ENCODE measurements at places on chromosomes 5 and 9.

GRCh38 chr9:121289026-121289771, 21.2 kb downstream of the GSN start:
- DNase-seq = peak; percentile 75

DNA sequence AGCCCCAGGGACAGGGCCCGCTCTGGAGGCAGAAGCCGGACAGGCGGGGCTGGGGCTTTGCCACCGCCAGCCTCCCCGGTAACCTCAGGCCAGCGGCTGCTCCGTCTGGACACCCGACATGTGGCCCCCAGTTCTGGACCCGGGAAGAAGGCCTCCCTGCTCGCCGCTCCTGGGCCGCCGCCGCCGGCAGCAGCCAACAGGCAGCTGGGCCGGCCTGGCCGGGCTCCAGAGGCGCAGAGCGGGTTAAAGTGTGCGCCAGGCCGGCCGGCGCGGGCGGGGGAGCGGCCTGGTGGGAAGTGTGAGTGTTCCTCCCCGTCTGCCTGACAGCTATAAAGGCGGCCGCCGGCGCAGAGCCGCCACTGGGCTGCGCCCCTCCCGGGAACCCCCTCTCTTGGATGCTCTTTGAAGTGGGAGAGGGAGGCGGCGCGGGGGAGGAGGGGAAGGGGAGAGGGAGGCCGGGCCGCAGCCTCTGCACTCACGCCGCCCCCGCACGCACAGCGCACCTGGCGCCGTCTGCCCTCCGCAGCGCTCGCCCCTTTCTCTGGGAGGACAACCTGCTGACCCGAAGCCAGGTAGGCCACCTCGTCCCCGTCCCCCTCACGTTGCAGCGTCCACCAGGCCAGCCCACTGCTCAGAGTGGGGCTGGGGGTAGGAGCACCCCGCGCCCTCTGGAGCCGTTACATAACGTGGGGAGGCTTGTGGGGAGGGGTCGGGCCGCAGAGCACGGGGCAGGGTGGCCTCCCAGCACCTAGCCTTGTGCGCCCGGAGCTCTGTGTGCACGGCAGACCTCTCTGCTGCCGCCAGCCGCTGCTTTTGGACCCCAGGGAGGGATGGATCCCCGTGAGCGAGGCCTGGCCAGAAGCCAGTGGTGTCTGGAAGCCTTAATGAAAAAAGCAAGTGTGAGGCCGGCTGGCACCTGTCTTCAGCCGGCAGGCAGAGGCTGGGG, at the start of gene ADAMTSL2:
TSS of gene ADAMTSL2 (plus strand) at position 359 of the 946 bp plus-strand sequence. CDS start 2,009 bp downstream, outside the sequence.
- DNase-seq = peak; percentile 82

- no peak for DNase-seq
Measured at GRCh38 chr9:70083429-70083828, 39.8 kb downstream of the MAMDC2 start.

DNA sequence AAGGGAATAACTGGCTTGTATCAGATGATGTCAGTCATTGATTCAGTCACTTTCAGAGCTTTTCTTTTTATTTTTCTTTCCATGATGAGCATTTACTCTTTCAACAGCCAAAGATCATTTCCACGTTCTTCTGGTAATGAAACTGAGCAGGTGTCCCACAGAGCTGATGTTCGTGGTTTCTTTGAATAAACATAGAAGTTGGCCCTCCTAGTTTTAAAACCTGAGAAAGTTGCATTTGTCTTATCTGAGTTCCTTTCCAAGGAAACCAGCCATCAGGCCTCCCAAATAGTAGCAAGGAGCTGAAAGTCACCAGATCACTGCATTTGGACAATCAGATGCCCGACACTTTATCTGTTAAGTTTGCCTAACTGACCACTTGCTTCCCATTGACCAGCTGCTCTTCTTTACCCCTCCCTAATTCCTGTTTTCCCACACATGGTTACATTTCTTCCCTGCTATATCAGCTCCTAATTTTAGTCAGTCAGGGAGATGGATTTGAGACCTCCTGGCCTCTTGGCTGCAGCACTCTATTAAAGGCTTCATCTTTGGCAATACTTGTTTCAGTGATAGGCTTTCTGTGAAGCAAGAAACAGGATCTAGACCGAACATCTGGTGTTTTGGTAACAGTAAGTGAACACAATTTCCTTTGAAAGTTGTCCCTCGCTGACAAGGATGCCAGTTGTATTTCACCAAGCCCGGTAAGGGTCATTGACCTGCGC, 420.8 kb downstream of the CHSY3 start:
- DNase-seq = no peak

- DNase-seq = peak; percentile 85
Measured at GRCh38 chr5:143402553-143403333, 743 bp downstream of the NR3C1 start.

DNA sequence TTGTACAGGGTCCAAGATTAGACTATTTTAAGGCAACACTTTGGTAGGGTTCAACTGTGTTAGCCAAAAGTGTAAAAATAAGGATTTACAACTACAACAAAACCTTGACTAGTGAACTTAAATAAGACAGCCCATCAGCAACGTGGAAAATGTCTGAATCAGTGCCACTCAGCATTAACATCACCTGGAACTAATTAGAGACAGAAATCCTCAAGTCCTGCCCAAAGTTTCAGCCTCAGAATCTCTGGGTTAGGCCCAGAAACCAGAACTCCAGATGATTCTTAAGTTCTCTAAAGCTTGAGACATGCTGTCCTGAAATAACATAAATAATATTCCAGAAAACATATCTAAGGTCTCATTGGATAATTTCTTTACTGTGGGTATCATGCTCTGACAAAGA, 118.6 kb downstream of the SEMA6A start:
- no peak for DNase-seq

GRCh38 chr9:77841739-77842386, 189.7 kb downstream of the GNAQ start:
- DNase-seq = no peak

DNA sequence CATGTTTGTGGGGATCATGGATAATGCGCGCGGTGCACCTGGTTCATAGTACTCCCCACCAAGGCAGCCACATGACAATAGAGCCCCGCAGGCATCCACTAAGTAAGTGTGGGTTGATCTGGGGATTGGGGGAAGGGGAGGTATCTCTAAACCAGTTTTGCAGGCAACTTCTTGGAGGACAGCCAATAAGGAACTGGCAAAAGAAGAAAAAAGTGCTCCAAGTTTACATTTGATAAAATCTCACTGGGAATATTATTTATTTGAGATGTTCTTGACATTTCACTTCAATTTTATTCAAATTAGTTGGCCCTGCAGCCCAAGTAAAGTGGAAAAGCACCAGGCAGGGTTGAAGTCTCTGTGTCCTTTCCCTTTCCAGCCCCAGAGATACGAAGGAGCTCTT, 8.5 kb downstream of the FBP1 start:
- DNase-seq = no peak

GRCh38 chr5:175585567-175585966, 72.3 kb upstream of the HRH2 start:
- DNase-seq = no peak

- no peak for DNase-seq
Measured at GRCh38 chr5:39256477-39257235, 37.3 kb upstream of the FYB1 start.

GRCh38 chr5:174313615-174314014, 268.1 kb downstream of the NSG2 start:
- no peak for DNase-seq

DNA sequence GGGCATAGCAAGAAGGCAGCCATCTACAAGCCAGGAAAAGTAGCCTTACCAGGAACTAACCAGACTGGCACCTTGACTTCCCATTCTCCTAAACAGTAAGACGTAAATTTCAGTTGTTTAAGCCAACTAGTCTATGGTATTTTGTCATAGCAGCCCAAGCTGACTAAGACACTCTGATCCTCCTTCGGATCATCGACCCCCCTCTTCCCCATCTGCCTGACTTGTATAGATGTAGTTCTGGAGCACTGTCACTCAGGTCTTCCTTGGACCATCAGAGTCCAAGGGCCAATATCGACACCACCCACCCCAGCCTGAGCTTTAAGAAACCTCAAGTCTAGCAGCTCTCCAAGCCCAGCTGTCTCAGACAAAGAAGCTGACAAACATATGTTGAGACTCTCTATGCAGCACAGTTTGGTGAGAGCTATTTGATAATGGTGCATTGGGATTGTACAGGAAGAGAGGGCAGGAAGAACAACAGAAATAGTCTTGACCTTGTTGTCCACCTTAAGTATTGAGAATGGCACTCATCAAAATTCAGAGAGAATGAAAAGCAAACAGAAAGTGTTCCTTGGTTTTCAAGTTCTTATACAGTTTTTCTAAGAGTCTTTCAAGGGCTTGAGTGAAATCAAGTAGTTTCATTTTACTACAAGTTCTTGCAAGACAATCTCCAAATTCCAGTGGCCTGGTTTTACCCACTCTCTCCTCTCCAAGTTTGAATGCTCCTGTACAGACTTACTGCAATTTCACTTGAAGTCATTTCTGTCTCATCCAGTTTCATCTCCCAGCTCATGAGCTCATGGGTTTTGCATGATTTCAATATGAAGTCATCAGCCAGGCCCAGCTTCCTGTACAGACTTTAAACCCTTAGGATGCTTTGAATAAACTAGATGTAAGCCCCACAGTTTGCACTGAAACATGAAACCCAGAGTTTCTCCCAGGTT, 122.3 kb upstream of the RAI14 start:
- DNase-seq = no peak

DNA sequence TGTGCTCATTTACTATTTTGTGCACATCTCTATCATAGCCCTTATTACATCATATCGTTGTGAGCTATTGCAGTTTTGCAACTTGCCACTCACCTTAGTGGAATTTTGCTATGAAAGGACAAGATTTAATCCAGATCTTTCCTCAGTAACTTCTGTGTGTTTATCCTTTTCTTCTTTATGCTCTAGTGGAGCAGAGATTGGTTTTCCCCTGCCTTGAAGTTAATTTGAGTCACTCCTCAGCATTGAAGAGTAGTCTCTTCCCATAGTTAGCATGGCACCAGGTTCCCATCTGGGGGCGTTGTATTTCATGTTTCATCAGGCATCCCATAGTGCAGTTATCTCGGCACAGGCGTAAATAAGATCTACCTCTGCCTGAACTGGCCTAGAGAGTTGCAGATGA, 510.4 kb downstream of the PSAT1 start:
- DNase-seq = no peak

- no peak for DNase-seq
Measured at GRCh38 chr5:35182910-35183535, 47.3 kb downstream of the PRLR start.

GRCh38 chr9:75238311-75238976, 150.1 kb downstream of the OSTF1 start:
- DNase-seq = peak; percentile 28

DNA sequence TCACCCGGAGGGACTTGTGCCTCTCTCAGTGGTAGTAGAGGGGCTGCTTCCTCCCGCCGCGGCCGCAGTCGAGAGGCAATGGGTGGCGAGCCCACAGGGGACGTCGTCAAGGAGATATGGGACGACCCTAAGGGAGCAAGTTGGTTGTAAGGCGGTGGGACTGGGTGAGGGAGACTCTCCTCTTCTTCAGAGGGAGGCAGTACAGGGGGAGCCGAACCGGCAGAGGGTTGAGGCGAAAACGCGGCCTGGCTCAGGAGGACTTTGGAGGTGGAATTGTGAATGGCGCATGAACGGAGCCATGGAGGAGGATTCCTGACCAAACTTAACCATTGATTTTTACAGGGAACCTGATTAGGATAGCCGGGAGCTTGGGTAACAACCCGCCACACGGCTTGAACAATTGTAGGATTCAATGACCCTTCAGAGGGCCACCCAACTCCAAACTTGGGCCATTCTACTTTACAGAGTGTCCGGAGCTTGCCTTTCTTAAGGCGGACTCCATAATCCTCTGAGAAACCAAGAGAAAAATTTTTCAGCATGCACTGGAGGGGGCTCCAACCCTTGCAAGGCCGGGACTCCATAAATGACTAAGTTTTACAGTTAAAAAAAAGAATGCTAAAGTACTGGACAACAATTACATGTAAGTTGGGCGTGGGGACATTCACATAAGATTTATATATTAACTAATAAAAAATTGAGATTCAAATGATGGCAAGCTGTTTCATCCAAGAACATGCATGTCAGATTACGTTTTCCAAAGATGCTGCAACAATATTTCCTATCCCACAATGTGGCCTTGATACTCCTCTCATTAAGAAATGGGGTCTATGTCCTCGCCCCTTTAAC, 19.4 kb upstream of the RHOBTB3 start:
- no peak for DNase-seq

DNA sequence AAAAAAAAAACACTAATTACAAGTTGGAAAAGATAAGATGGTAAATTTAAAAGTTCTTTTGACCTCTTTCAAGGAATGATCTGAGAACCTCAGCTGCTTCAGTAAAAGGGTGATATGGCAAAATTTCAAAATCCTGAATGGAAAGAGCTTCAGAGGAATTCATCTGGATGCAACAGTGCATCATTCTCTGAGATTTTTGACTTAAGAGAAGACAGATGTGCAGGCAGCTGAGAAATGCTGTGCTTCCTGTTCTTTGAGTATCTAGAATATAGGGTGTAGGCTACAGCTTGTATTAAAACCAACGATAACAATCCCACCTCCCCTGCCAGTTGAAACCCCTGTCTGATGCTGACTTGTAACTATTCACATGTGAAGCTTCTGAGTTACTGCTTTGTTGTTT, 6.2 kb downstream of the FRMPD1 start:
- no peak for DNase-seq

DNA sequence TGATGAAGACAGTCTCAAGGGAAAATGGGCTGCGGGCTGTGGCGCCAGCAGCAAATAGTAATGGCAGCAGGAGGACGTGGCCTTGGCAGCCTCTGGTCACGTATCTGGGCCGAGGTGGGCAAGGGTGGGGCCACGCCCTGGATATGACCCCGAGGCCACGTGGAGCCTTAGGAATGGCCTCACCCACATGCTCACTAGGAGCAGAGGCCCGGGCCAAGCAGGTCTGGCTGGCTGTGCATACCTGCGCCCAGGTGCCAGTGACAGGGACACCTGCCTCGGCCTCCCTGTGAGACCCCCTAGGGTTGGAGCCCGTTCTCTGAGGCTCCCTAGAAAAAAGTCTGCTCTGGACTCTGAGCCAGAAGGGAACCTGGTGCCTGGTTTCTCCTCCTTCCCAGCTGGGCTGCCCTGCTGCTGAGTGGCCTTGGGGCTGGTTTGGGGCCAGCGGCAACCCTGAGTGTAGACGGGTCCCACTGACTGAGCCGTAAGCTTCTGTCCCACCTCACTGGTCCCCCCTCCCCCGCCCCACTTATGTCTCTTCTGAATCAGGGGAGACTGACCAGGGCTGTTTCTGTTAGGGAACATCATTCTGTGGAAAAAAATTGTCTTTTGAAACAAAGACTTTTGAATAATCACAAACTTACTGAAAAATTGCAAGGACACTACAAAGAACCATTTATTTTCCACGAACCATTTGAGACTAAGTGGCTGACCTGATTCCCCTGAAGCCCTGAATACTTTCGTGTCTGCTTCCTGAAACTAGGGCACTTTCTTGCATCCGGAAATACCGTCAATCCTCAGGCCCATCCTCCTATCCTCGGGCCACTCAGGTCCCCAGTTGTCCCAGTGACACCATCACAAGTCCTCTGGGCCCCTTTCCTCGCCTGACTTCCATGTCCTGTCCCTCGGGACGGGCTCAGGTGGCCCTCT, 60.8 kb downstream of the WNK2 start:
- DNase-seq = no peak

DNA sequence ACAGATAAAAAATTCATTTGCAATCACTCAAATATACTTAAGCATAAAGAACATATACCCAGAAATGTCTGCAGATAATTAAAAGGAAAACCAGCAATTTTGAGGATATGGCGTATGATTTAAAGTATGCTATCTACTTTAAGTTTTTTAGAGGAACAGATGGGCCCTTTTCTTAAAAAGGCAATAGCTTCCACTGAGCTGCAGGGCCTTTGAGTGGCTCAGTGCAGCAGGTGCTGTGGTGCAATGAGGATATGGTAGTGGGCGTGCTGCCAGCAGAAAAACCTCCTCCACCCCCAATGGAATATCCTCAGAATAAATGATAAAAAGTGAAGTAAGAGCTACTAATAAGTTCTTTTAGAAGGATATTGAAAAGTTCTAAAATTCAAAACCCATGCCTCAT, 814.5 kb downstream of the MTRR start:
- DNase-seq = no peak
